OCI-LY7 (cell line): ENCODE measurements at places on chromosomes 11 and 22.

- DNase-seq: no peak
Measured at GRCh38 chr11:33476945-33477606, 219.9 kb downstream of the HIPK3 start.

GRCh38 chr22:31279821-31280505, 12.3 kb downstream of the PIK3IP1 start:
- DNase-seq: no peak

DNA sequence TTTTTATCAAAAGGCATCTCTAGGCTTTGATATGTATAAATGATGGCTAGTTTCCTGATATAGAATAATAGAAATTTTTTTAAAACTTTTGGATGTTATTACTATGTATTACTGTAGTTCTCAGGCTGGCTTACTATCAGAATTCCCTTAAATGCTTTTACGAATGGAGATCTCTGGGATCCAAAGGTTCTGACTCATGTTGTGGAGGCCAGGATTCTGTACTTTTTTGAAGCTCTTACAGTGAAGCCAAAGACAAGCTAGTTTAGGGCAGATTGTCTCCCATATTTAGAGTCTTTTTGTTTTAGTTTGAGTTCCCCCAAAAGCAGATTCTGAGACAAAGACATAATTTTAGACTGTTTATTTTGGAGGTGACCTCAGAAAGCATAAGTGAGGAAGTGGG, 265.9 kb upstream of the SESN3 start:
- DNase-seq: no peak

DNA sequence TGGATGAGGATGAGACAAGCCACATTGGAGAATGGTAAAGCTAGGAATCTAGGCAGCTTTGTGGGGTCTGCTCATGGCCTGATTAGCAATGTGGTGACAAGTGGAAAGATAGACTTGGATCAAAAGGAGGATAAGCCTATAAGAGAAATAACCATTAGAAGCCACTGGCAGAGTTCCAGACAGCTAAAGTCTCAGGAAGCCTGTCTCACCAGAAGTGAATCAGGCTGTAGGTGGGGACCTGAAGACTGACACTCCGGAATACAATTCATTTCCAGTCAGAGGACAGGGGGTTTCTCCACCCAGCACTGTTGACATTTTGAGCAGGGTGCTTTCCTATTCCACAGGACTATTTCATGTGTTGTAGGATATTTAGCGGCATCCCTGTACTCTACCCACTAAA, 129.7 kb downstream of the ARHGAP42 start:
- DNase-seq: no peak

DNA sequence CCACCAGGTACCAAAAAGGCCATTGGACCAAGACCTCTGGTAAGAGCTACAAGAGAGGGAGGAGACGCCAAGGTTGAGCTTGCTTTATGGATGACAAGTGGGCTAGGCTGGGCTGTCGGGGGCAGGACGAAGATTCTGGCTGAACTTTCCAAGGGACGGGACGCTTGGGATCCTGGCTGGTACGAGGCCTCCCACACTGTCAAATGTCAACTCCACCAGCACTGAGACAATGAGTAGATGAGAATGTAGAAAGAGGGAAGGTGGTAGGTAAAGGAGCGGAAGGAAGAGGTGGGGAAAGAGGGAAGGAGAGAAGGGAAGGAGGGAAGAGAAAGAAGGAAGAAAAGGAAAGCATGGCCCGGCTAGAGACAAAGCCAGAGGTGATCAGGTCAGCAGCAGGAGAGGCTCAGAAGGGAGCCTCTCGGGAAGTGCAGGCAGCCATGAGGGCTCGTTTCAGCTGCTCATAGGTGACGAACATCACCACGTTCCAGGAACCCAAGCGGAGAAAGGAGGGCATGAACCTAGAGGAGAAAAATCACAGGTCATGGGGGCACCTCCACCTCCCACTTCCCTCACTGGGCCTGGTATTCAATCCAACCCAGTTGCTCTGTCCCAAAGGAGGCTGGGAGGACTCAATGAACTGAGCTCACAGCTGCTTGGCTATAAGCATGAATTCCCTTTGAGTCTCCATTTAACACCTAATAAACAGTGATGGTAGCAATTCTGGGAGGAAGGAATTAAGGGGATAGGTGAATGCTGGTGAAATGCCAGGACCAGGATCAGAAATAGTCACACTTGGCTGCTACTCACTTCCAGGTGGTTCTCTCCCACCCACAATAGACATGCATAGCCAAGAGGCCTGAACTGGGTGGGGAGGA, 7.8 kb downstream of the UCP2 start:
- no peak for DNase-seq

DNA sequence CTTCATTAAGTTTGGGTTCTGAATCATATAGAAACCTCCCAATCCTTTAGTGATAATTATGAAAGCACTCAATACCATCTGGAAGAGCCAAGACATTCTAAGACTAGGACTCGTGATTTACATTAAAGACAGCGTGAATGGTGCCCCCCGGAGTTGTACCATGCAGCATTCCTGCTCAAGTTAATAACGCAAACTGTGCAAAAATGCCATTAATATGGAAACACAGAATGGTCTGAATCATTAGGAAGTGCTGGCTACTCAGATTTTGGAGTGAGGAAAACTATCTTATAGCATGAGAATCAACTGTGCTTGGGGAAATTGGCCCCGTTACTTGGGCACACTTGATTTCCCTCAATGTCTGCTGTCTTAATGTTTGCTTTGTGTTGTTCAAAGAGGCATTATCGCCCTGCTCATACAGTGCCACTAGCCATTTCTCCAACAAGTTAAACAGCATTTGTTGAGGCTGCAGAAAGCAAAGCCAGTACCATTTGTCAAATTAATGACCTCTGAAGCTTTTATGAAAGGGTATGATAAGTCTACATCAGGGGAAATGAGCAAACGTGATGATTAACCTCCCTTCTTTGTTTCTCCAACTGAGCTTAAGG, 18.5 kb upstream of the TPH1 start:
- no peak for DNase-seq

DNA sequence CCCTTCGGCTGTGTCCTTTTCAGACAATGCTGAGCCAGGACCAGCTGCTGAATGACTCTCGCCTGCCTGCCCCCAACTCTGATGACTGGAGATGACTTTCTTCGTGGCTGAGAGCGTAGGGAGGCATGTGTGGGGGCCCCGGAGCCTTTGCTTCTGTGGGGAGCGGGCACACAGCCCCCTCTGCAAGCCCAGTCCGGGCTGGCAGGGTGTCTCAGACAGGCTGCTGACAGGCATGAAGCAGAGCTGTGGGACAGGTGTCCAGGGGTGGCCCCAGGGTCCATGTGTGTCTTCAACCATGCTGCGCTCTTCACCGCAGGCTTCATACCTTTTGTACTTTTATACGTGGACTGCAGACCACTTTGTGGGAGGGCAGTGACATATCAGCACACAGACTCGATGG, 16.6 kb downstream of the CYB5R2 start:
- DNase-seq: no peak

GRCh38 chr22:22855617-22856308, 31.9 kb upstream of the IGLL5 start:
- peak; percentile 82 for DNase-seq

GRCh38 chr11:85828640-85828978, 17.7 kb upstream of the SYTL2 start:
- no peak for DNase-seq

- DNase-seq: no peak
Measured at GRCh38 chr11:20611892-20612291, 12.5 kb downstream of the SLC6A5 start.

- DNase-seq: no peak
Measured at GRCh38 chr11:117900121-117900648, 23.7 kb upstream of the FXYD6 start.

DNA sequence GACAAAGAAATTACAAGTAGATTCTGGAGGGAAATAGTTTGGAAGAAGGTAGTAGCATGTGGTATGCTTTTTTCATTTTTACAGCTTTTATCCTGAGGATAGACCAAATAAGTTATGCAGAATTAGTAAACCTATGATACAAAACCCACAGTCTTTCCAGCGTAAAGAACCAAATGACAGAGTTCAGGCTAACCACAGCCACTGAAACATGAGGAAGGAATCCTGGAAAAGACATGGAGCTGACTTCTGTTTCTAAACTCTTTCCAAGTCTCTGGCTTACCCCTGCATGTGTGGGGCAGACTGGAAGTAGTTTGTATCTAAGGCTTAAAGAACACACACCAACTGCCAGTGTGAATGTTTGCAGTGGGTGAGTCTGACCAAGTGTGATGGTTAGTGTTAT, 258.4 kb upstream of the TENM4 start:
- DNase-seq: no peak
